ENCODE measurements at places on chromosomes 2 and 18.

GRCh38 chr18:61825386-61825785, 67.4 kb downstream of the RNF152 start:
- DNase-seq = no peak

DNA sequence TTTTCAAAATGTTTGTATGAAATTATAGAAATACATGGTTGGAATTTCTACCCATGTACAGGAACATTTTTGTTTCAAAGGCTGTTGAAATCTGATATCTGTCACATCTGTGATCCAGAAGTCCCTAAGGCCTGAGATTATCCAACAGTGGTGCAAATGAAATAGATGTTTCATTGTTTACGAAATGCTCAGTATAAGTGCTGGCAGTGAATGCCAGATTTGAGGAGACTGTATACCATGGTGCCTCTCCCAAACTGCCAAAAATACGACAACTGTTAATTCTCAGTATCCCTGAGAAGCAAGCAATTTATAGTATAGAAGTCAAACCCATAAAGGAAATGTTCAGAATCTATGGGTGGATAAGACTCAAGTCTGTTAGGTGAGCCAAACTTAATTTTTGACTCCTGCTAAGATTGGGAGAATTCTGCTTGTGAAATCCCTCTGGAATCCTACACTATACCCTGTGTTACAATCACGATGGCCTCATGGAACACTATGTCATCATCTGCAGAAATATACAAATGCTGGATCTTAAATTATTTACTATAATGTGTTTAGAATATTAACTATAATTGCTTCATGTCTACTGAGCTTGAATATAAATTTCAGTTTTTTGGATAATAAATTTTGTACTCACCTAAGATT, 71.2 kb upstream of the DOCK10 start:
- no peak for DNase-seq

GRCh38 chr2:3468296-3468988, 50.9 kb downstream of the ADI1 start:
- DNase-seq = no peak

DNA sequence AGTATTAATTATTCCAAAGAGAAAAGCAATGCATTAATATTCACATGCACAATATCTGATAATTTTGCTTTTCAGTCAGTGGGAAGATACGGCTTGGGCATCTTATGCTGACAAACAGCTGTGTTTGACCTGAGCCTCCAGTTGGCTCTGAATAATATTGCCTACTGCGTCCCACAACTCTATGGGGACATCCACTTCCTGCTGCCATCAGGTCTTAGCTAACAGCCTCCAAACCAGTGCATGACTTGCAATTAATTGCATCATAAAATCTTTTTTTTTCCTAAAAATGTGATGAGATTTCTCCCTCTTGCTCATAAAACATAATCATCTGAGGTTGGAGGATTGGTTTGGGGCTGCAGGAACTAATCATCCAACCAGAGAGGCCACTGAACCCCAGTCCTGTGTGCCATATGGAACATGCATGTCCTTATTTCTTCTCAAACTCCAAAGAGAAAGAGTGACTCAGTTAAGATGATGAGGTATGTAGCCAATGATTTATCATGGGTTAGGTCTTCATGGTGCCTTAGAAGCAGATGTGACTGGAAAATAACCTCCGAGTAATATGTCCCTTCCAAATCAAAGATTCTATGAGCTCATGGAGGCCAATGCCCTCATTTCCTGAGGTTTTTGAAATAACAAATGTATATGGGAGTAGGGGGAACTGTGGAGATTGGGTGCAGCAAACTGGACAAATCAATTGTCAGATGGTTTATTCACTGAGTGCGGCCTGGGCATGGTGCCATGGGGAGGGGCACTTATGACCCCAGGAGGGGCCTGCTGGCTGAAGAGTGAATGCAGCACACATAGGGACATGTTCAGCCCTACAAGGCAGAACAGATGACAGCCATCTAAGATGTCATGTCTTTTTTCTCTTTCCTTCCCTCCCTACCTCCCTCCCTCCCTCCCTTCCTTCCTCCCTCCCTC, 39.4 kb downstream of the EDAR start:
- no peak for DNase-seq

GRCh38 chr2:39660612-39661236, 5.0 kb upstream of the TMEM178A start:
- no peak for DNase-seq
